ENCODE measurements at places on chromosomes 1 and 21.

GRCh38 chr1:33712186-33712585 is 151.7 kb upstream of the HMGB4 start:
- no peak for DNase-seq

- DNase-seq: no peak
These were observed 28.1 kb upstream of the RGS5 start for GRCh38 chr1:163230827-163231226.

DNA sequence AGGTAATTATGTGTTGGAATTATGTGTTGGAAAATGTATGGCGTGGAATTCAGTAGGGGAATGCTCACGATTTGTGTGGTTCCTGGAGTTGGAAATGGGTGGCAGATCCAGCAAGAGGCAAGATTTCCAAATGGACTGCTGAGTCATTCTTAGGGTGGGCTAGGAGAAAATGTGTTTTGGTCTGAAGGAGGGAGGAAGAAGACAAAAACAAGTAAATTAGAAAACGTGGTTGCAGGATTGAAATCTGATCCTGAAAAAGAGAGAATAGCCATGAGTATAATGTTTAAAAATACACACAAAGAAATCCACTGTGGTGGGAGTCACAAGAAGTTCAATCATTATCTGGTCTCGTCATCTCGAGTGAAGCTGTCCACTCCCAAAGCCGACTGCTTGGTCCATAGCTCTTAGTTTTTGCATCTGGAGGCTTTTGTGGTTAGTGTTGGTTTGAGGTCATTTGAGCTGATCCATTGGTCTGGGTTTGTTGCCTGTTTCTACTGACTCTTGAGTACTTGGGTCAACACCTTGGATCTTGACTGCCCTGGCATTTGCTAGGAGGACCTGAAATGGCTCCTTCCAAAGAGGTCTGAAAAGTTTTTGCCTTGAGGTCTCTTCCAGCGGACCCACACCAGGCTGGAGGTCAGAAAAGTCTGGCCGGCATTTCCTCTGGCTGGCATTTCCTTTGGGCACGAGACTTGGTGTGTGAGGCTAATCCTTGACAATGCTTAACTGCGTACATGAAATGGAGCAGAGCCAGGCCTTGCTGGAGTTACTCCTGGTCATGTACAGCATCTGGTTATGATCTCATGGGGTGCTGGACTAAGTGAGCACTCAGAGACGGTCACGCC is 9.2 kb downstream of the MX2 start:
- no peak for DNase-seq

GRCh38 chr1:65457868-65458267 is 37.4 kb downstream of the LEPR start:
- DNase-seq: no peak

- no peak for DNase-seq
These were observed 390.4 kb downstream of the NTNG1 start for GRCh38 chr1:107531065-107531908.

- peak; percentile 23 for DNase-seq
These were observed at the start of gene GLMP for GRCh38 chr1:156295391-156295947. GLMP (minus strand) TSS chr1:156295679; CDS start chr1:156295645, 34 bp downstream.

- no peak for DNase-seq
These were observed 22.5 kb upstream of the RHBDL2 start for GRCh38 chr1:38964140-38964548.

- no peak for DNase-seq
These were observed 120.5 kb downstream of the LTN1 start for GRCh38 chr21:28872218-28872617.

- no peak for DNase-seq
These were observed 326.7 kb upstream of the RGS18 start for GRCh38 chr1:191831572-191831971.

DNA sequence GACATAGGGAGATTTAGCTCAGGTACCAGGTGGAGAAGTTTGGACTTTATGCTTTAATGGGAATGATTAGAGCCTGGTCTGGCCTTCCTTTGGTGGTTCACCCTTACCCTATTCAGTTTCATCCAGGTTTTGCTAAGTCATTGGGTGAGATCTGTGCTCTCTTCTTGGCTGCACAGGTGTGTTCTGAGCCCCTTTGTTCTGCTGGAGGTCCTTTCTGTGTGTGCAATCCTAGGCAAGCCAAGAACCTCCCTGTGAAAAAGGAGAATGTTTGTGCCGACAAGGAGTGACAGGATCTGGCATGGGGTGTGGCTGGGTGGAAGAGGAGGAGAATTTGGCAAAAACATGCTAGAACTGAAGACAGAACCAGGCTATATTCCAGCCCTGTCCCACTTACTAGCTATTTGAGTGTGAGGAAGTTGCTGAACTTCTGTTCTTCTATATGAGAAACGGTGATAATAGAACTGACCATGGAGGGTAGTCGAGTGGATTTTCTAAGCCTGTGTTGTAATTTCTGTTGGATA is 4.6 kb downstream of the GSTM5 start:
- DNase-seq: no peak

GRCh38 chr1:180920702-180921101 is 8.0 kb downstream of the KIAA1614 start:
- no peak for DNase-seq

GRCh38 chr21:36070999-36071398 is 1.2 kb downstream of the CBR1 start:
- DNase-seq: no peak

GRCh38 chr1:95286479-95286878 is 52.5 kb downstream of the RWDD3 start:
- DNase-seq: no peak

GRCh38 chr1:80244372-80244771 is 1237.8 kb upstream of the ADGRL4 start:
- DNase-seq: no peak

- DNase-seq: no peak
These were observed 25.8 kb downstream of the TFAP2E start for GRCh38 chr1:35598895-35599294.

GRCh38 chr1:42744148-42744413 is 4.0 kb upstream of the CLDN19 start:
- no peak for DNase-seq

GRCh38 chr1:18989176-18989799 is 32.8 kb upstream of the IFFO2 start:
- no peak for DNase-seq

DNA sequence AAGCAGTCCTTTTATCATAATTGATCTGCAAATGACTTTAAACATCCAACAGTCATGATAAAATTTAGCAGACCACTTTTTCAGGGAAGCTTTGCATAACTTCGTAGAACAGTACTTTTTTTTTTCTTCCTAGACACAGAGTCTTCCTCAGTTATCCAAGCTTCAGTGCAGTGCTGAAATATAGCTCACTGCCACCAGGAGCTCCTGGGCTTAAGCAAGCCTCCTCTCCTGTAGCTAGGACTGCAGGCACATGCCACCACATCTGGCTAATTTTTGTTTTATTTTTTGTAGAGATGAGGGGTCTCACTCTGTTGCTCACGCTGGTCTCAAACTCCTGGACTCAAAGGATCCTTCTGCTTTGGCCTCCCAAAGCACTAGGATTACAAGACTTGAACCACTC is 3.8 kb downstream of the F13B start:
- DNase-seq: no peak

DNA sequence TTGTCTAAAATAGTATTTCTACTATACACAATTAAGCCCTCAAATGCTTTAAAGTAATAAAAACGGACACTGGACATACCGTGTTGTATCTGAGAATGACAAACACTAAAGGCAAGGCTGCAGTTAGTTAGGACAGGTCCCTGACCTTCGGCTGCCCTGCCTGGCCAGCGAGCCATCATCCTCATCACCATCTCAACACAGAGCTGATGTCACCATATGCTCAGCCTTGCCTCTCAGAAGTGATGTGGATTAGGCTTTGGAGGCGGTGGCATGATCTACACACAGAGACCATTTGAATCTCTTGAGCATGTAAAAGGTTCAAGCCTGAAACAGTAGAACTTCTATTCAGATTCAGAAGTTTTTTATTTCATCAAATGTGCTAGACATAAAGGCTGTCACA is 244.7 kb downstream of the SDCCAG8 start:
- no peak for DNase-seq

DNA sequence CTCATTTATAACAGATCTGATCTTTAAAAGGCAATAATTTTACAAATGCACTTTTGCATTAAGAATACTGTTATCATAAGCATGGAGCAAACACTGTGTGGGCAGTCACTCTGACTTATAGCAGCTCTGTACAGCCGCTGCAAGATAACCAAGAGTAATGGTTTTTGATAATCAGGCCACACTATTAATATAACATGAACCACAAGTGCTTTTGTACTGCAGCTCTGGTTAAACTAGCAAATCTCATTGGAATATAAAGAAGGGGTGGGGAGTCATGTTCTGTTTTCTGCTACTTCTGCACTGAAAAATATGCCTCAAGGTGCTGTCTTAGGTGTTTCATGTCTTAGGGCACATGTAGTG is 357.4 kb downstream of the LMO4 start:
- DNase-seq: no peak

GRCh38 chr1:170375082-170375723 is 156.8 kb upstream of the GORAB start:
- no peak for DNase-seq

- DNase-seq: no peak
These were observed 45.6 kb downstream of the CDC7 start for GRCh38 chr1:91546301-91546581.

GRCh38 chr1:224259986-224260385 is 70.0 kb downstream of the NVL start:
- no peak for DNase-seq

DNA sequence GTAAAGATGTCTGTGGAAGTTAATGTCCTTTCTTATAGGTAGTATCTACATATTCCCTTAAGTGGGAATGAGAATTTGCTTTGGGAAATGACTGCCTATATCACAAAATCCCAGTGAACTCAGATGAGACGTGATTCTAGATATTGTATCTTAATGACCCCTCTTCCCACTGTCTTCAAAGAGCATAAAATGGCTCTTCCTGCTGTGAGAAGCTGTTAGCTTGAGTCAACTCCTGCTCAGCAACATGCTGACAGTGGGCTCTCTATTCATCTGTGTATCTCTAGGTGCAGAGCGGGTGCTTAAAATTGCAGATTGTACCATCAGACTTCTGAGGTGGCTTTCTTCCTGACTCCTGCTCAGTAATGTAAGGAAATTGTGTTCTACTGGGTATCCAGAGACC is 100.6 kb downstream of the SPAG17 start:
- no peak for DNase-seq

DNA sequence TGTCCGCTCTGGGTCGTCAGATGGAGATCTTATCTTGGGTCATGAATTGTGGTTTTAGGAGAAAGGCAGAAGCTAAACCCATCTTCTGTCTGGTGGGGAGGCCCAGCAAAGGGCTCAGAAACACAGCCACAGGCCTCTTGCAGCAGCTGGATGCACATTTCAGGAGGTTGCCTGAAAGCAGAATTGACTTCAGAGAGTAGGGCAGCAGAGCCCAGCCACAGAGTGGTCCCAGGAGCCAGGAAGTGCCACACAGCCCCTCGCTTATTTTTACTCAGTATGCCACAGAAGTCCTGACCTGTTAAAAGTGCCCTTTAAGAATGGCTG is 8.3 kb upstream of the RIPK4 start:
- DNase-seq: no peak

DNA sequence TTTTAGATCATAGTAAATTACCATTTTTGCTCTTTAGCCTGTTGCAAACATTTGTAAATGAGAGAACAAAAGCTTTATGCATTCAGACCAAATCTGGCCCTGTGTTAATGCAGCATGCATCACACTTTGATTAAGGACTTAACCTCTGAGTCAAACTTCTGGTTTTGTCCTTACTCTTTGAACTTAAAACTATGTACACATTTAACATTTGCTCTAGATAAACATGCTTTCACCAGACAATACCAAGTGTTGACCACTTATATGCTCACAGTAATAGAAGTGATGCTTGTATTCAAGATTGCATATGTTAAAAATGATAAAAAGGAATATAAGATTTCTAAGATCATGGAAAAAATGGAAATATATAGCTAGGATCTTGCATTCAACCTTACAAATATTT is 1095.3 kb downstream of the ADGRL2 start:
- no peak for DNase-seq

GRCh38 chr1:48196237-48196636 is 26.3 kb upstream of the SLC5A9 start:
- DNase-seq: no peak

DNA sequence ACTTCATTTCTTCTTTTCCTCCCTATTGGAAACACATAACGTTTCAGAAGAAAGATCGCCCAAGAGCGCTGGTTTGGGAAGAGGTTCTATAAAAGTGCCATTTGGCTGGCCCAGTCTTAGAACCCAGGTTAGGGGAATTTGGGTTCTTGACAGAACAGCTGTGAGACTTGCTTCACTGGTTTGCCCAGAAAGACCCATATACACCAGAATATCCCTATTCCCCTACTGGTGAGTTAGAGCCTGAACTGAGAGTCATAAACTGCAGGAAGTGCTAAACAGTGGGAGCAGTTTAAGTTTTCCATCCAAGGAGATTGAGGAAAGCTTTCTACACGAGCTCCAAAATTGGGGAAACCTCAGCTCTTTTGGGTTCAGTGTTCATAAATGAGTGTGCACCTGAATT is 275.2 kb downstream of the VAV3 start:
- DNase-seq: no peak

GRCh38 chr1:26627954-26628353 is 67.9 kb upstream of the ARID1A start:
- no peak for DNase-seq

DNA sequence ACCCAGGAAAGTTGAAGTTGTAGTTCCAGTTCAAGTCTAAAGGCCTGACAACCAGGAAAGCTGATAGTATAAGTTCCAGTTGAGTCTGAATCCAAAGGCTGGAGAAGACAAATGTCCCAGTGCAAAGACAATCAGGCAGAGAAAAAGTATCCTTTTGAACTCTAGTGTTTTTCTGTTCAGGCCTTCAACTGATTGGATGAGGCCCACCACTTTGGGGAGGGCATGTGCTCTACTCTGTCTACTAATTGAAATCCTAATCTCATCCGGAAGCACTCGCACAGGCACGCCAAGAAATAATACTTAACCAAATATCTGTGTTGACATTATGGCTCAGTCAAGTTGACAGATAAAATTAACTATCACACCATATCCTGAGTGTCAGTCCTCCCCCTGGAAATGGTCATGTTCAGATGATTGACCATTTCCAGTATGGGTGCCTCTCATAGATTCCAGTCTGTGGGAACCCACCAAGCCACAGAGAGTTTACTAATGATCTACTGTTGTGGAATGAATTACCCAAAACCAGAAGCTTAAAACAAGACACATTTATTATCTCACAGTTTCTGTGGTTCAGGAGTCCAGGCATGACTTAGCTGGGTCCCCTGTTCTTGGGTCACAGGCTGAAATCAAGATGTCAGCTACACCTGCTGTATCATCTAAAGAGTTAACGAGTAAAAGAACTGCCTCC is 296.3 kb upstream of the ZP4 start:
- DNase-seq: no peak

All from neural crest cell (in vitro differentiated cells).